ENCODE measurements at places on chromosomes 5 and 9.

- no peak for DNase-seq
These were observed 29.7 kb upstream of the CDK5RAP2 start for GRCh38 chr9:120609636-120610035.

- DNase-seq: no peak
These were observed 207.7 kb downstream of the FRMD3 start for GRCh38 chr9:83330207-83331196.

- DNase-seq: no peak
These were observed 3.7 kb downstream of the ECSCR start for GRCh38 chr5:139458580-139459407.

DNA sequence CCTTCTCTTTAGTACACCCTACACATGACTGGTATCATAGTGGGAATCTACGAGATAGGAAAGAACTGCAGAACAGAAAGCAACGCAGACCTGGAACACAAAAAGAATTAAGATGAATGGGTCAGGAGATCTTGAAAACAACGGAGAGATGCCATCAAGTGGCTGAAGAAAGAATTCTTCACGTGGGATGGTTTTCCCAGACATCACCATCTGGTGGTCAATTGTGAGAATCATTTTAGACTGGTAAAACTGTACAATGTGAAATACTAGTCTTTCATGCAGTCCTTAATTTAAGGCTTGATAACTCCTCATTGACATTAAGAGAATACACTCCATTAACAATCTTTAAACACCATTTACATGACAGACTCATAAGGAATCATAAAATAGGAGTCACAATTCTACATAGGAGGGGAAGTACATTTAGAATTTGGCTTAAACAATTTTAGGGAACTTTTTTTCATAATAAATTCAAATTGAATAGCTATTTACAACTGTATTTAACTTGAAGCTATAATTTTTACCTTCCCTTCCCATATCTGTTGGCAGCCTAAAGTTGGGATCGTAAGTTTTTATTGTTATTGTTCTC is 128.4 kb upstream of the TRPM3 start:
- peak; percentile 23 for DNase-seq

GRCh38 chr5:25618821-25619220 is 974.0 kb upstream of the CDH10 start:
- no peak for DNase-seq

GRCh38 chr9:104868303-104868686 is 59.7 kb downstream of the ABCA1 start:
- DNase-seq: no peak

GRCh38 chr5:139946440-139946839 is 96.7 kb downstream of the NRG2 start:
- no peak for DNase-seq

- DNase-seq: no peak
These were observed 117.5 kb upstream of the FSTL4 start for GRCh38 chr5:133729800-133730199.

DNA sequence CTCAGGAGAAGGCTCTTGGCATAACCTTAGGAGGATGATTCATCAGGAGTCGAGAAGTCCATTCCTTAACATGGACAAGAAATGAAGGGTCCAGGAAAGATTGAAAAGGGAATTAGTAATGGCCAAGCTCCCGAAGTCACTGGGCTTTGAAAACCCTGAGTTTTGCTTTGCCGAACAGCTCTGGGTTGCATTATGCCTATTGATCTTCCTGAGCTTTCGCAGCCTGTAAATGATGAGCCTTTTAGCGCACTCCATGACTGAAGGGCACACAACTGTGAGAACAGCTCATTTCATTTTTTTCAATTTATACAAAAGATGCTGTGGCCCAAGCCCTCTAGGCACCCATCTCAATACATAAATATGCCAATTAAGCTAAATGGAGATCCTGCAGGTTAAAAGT is 25.0 kb upstream of the PUM3 start:
- no peak for DNase-seq

GRCh38 chr9:136409557-136410455 is 608 bp downstream of the ENTR1 start:
- no peak for DNase-seq

GRCh38 chr9:10255758-10256157 is 357.0 kb downstream of the PTPRD start:
- DNase-seq: no peak

DNA sequence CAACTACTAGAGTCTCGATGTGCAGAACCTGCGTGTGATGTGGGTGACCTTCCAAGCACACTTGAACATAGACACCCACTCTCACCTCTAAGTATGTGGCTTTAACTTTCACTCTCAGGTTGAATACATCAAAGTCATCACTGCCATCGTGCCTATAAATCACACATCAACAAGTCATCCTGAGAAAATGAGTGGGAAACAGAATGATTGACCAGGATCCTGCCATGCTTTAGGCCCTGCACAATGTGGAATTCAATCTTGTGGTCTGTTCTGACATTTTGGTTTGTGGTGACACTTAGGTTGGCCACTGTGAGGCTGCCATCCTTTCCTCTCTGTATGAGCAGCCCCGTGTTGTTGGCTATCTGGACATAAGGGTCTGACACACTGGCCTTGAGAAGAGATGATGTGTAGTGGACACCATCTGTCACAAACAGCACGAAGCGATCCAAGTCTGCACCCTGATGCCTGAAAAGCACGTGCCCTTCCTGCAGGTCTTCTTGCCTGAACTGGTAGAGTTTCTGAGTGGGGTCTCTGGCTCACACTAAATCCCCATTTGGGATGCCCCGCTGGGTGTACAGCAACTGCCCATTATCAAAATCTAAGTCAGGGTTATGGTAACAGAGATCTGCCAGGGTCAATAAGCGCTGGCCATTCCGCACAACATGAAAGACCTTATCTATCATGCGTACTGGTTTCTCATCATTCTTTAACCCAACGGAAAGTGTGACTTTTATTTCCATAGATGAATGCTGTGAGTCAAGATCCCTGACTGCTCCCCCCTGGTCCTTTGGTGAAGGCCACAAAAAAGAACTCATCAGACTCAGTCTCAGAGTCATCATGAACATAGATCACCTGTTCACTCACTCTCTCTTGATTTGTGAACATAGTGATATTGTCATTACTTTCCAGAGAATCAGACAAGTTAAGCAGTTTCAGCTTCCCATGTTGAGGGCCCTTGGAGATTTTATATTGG is 116.6 kb downstream of the ESM1 start:
- DNase-seq: no peak

GRCh38 chr5:7871653-7872052 is 2.7 kb downstream of the MTRR start:
- no peak for DNase-seq

- DNase-seq: no peak
These were observed 2.1 kb downstream of the ITGA1 start for GRCh38 chr5:52789851-52790250.

DNA sequence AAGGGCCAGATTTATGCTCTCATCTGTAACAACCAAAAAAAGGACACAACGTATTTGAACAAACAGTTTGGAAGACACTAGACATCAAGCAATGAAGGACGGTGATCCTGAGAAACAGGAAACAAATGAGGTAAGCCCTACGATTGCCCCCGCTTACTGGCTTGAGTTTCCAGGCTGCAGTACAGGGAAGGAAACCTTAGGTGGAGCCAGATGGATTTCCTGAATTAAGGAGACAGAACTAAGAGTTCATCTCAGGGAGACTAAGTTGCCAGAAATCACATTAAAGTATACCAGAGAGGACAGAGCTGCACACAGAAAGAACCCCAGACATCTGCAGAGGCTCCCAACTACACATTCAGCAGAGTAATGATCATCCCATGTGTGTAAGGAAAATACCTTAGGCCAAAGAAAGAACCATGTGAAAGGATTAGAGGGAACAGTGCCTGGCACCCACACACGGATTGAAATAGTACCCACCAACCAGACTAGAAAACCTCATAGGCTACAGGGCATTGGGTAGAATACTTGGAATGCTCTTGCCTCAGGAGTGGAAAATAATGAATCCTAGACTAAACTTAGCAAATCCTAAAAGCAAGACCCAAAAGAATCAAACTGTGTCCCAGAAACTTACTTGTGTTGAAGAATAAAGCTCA is 99.3 kb upstream of the NIPBL start:
- DNase-seq: no peak

All from GM04503 (cell line).